ENCODE measurements at places on chromosomes 12 and 14. TPM values are rescaled to one million over a fixed set of nuclear protein-coding genes. Genes with fewer than 3 reads are reported as not detected.

- no peak for DNase-seq
These were observed 28.1 kb downstream of the CRADD start for GRCh38 chr12:93705237-93705636.

DNA sequence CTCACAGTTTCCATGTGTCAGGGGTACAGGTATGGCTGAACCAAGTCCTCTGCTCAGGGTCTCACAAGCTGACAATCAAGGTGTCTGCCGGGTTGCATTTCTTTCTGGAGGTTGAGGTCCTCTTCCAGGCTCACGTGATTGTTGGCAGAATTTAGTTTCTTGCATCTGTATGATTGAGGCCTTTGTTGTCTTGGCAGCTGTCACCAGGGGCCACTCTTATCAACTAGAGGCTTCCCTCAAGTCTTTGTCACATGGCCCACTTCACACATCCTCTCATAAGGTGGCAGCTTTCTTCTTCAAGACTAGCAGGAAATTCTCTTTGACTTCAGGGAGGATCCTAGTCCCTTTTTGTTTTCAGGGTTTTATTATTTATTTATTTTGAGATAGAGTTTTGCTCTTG, 46.0 kb upstream of the FOS start:
- DNase-seq = no peak

DNA sequence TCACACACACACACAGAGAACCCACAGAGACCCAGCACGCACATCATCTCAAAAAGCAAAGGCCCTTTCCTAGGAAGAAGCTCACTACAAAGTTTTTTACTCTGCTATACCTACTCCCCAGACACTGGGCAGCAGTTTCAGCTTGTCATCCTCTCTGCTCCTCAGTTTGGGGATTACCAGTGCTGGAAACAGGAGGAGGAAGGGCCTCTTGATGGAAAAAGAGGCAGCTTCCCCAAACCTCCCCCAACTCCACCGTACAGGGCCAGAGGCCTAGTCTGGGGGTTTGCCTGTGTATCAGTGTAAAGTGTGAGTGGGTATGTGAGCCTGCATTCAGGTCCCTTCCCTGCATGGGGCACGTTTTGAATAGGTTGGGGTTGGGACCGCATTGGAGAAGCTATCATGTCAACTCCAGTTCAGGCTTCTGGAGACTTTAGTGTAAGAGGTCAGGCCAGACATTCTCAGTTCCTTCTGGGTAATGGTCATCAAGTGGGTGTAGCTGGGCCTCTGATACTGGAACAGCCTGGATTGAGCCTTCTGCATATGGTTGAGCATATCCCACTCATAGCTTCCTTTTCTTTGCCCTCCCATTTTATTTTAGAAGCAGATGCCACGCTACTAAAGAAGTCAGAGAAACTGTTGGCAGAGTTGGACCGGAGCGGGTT, 1.2 kb downstream of the REM2 start:
- no peak for DNase-seq

DNA sequence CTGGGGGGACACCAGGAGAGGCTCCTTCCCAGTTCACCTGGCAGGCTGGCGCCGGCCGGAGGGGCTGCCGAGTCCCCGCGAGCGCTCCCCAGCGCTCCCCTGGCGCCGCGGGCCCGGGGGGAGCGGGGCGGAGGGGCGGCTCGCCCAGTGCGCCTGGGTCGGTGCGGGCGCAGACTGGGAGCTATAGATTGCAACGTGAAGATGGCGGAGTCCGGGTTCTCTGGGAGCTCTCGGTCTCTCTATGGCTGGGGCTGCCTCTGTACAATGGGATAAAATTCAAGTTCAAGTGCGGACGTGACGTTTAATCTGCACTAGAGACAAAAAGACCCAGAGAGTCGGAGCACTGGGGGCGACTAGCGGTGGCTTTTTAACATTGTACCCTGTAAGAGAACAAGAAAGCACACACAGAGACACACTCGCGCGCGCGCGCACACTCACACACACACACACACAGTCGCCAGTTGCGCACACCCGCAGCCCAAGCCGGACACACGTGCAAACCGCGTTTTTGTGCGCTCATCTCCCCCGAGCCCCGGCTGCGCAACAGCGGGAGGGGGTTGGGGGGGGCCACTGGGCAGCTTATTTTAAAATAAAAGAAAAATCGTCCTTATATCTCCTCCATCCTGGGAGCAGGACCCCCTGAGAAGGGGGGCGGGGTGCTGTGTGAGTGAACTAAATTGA, at the start of gene BCL11B:
BCL11B (minus strand) TSS at position 247 of the 681 bp plus-strand sequence. CDS start 979 bp downstream, outside the sequence.
- peak; percentile 76 for DNase-seq

DNA sequence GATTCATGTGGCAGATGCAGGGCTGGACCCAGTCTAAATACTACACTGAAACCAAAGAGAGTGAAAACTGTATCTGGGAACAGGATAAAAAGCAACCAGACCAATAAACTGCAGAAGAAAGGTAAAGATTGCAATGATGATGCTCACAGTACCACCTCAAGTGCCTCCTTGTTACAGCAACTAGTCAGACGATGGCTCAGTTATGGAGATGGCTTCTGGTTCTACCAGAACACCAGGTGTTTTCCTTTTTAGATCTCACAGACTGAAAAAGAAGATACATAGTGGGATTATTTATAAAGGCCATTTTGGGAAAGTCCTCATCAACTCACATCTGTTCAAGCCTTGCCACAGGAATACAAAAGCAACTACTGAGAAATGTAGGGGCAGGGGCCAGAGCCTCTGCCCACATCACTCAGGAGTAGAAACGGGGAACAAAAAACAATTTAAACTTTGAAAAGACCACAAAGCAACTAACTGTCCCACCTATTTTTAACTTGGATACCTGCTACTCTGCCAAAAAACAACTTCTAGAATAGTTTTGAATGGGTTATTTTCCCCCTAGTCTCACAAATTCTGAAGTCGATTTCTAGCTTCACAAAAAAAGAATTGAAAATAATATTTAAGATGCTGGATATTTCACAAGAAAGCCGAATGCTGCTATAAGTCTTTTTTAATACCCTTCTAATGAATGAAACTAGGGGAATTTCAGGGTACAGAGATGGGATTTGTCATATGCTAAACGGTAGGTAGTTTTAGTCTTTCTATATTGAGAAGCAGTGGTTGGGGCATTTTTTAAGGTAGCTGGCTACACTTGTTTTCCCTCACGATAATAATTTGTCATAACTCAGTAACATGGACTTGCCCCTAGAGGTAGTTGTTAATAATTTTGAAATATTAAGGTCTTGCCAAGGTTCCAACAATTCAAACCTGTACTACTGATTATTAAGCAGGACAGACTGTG, 197.2 kb upstream of the TMPO start:
- DNase-seq = no peak

DNA sequence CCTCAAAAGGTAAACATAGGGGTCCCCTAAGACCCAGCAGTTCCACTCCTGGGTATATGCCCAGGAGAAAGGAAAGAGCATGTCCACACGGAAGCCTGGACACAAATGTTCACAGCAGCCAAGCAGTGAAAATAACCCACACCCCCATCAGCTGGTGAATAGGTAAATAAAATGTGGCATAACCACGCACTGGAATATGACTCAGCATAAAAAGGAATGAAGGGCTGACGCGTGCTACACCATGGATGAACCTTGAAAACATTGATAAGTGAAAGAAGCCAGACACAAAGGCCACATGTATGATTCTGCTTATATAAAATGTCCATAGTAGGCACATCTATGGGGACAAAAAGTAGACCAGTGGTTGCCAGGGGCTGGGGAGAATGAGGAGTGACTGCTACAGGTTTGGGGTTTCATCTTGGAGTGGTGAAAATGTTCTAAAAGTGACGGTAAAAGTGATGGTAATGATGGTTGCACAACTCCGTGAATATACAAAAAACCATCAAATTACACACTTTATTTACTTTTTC, 3.8 kb upstream of the SCARB1 start:
- peak; percentile 31 for DNase-seq

- no peak for DNase-seq
These were observed 139.5 kb upstream of the SOX5 start for GRCh38 chr12:24088751-24089509.

DNA sequence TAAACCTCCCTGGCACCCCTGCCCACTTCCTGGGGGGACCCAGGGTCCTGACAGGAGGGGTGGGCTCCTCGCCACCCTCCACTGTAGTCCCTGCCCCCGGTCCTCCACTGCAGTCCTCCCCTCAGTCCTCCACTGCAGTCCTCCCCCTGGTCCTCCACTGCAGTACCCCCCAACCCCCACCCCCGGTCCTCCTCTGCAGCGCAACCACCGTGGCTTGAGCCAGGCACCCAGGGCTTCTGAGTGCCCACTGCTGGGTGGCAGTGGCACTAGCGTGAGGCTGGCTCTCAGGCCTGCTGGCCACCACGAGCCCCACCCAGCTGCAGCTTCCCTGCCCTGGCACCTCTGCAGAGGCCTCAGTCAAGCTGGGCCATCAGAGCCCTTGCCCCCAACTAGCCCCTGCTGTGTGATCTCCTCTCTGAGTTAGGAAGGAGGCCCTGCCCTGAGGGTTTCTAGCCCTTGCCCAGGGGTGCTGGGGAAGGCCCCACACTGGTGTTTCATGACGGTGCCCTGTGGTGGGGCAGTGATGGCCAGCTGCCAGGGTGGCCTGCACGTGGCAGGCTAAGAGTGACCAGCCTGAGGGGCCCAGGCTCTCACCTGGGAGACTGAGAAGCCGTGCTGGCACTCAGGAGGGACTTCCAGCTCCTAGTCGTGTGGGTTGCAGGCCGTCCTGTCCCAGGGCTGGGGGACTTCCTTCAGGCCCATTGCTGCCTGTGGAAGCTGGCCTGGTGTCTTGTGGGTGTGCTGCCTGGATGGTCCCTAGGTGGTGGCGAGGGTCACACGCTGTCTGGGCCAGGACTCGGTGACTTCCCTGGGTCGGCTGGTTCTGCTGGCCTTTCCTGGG, 9.7 kb downstream of the CEP170B start:
- DNase-seq = no peak

DNA sequence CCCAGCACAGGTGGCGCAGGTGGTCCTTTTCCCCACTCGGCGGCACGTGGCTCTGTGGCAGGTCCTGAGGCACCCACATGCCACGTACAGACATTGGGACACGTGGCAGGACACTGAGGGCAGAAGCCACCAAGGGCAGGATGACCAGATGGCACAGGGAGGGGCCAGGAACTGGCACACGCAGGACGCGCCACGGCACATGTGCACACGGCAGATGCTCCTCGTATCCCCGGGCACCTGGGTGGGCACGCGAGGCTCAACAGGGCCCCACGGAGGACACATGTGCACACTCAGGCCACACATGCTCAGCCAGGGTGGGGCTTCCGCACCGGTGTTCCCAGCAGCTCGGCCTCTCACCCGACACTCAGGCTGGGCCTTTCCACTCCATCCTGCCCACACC, 52.0 kb downstream of the FBRSL1 start:
- DNase-seq = no peak

DNA sequence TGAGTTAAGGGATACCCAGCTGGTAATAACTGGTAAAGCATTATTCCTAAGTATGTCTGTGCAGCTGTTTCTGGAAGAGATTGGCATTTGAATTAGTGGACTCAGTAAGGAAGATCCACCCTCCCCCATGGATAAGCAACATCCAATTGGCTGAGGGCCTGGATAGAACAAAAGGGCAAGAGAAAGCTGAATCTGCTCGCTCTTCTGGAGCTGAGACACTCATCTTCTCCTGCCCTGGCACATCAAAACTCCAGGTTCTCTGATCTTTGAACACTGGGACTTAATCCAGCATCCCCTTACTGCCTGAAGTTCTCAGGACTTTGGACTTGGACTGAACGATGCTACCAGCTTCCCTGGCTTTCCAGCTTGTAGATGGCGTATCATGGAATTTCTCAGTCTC, 63.1 kb upstream of the CNOT2 start:
- no peak for DNase-seq

DNA sequence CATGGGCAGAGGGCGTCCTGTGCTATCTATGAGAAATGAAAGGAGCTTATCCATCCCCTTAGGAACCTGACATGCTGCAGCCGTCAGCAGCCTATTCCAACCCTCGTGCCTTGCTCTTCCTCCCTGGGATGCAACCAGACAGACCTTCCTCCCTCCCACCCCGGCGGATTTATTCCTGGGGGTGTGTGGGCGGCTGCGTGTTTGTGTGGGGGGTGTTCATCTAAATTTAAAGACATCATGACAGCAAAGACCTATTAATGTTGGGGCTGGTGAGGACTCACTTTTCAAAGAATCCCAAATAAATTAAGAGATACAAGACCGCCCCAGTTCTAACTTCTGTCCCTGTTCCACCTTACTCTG, 52.0 kb downstream of the WSCD2 start:
- no peak for DNase-seq

GRCh38 chr12:6450091-6450868, 1.6 kb upstream of the TAPBPL start:
- DNase-seq = no peak

GRCh38 chr12:3123729-3124128, 46.5 kb downstream of the TSPAN9 start:
- peak; percentile 39 for DNase-seq

- peak; percentile 71 for DNase-seq
These were observed 61.4 kb downstream of the HMGA2 start for GRCh38 chr12:65885716-65886115.

Gene IL23A
- total RNA-seq = under 0.01 TPM

Gene MIPOL1
- 6.1 TPM for total RNA-seq

Gene GARIN6
- not detected for total RNA-seq

Gene PAPLN
- total RNA-seq = 16.3 TPM

Gene FOXG1
- total RNA-seq = not detected

Gene CIROP
- not detected for total RNA-seq

Gene RNFT2
- total RNA-seq = 0.60 TPM

Gene CARMIL3
- total RNA-seq = under 0.01 TPM

Gene KRT79
- not detected for total RNA-seq

Gene SDR9C7
- total RNA-seq = not detected

Gene ANO6
- 62.3 TPM for total RNA-seq

Gene PRH2
- total RNA-seq = not detected

Gene PRB4
- total RNA-seq = not detected

Gene ASPG
- total RNA-seq = not detected

Gene MYH6
- not detected for total RNA-seq

Gene CD27
- not detected for total RNA-seq

Gene PPP1R13B
- total RNA-seq = 14.7 TPM

Gene TMEM119
- not detected for total RNA-seq

Measured in lung microvascular endothelial cell (primary cell).